ENCODE measurements at places on chromosomes 2 and 18.

GRCh38 chr2:121608367-121608766 lies 40.9 kb downstream of the CLASP1 start:
- no peak for DNase-seq

DNA sequence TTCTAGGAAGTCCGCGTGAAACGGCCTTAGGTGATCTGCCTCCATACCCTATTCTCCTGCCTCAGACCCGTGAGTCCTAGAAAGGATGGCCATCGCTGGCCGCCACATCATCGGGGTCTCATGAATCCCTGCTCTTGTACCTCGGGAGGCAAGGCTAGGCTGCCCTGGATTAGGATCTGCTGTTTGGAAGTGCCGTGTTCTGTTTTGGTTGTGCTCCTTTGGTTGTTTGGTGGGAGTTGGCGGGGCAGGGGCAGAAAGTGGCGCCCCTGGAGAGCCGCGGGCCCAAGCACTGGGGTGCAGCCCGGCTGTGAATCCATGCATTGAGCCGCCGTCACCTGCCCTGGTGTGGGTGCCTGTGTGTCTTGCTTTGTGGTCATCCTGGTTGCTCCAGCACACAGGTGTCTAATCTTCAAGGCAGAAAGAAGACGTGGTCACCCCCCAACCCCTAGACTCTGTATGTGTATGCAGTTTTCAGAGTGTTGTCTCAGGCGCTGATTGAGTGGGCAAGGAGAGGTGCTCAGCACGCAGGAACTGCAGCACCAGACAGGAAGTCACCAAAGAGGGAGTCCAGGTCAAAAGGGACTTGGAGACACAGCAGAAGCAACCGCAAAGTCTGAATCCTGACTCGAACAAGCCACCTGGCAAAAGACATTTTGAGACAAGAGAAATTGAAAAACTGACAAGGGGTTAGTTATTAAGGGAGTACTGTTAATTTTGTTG lies 80.0 kb upstream of the LDLRAD4 start:
- DNase-seq = no peak

- peak; percentile 95 for DNase-seq
Measured at GRCh38 chr2:69138793-69139459, 125.9 kb downstream of the ANTXR1 start.

DNA sequence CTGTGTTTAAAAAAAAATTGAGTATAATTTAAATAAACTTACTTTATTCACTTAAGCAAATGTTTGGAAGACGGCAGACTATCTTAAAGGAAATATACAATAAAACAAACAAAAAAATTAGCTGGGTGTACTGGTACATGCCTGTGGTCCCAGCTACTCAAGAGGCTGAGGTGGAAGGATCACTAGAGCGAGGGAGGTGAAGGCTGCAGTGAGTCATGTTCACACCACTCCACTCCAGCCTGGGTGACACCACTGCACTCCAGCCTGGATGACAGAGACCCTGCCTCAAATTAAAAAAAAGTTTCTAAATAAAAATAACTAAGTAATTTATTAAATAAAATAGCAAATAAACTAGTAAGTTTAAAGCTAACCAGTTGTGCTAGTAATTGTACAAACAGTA lies 7.5 kb downstream of the PUM2 start:
- DNase-seq = peak; percentile 37

GRCh38 chr2:68755071-68755470 lies 20.5 kb downstream of the ARHGAP25 start:
- DNase-seq = no peak

- DNase-seq = no peak
Measured at GRCh38 chr2:20676353-20677215, 9.6 kb downstream of the GDF7 start.

DNA sequence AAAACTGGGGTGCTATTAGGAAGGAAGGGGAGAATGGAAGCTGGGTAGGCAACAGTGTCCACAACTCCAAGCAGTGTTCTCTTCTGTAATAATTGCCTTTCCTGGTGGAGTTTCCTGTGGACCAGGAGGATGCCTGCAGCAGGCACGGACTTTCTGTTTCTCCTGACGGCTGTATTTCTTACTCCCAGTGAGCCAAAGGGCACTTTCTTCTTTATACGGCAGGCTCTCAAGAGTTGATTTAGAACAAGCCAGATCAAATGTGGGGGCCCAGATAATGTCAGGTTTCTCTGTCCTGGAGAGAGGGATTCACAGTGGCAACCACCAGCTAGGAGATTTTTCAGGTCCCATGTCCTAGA lies 13.0 kb upstream of the PROC start:
- no peak for DNase-seq

DNA sequence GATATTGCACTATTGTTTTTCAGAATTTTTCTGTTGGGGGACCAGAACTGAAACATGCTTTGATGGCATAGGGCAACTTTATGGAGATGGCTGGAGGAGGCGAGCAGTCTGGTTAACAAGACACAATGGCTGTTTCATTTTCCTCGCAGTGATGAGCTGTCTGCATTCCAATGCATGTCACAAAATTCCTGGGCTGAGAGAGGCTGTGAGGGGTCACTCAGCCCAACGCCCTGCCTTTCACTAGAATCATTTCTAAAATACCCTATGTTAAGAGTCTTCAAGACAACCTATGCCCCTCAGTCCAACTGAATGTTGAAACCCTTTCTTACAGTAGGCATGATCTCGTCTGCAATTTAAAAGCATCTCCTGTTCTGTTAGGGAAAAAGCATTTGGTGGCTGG lies 1090.0 kb downstream of the BCL11A start:
- DNase-seq = no peak

- no peak for DNase-seq
Measured at GRCh38 chr2:229240984-229241491, 30.0 kb downstream of the PID1 start.

DNA sequence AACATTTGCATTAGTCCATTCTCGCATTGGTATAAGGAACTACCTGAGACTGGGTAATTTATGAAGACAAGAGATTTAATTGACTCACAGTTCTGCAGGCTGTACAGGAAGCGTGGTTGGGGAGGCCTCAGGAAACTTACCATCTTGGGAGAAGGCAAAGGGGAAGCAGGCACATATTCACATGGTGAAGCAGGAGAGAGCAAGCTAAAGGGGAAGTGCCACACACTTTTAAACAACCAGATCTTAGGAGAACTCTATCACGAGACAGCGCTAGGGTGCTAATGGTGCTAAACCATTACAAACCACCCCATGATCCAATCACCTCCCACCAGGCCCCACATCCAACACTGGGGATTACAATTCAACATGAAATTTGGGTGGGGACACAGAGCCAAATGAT lies 201.7 kb upstream of the MGAT5 start:
- DNase-seq = no peak

DNA sequence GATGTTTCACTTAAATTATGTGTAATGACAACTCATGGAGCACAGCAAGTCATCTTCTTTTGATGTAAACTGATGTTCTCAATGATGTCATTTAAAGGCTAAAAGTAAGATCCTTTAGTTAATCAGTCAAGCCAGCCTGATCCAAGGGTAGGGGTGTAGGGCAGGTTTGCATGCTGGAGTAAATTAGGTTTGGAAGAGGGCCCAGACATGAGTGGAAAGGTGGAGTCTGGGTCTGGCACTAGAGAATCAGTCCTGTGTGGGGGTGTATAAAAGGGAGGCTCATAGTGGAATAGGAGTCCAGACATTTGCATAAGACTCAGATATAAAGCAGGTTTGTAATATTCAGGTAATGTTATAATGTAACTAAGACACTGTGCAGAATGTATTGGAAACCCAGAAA lies 88.8 kb upstream of the NYAP2 start:
- DNase-seq = no peak

GRCh38 chr2:25055376-25055920 lies 13.6 kb downstream of the EFR3B start:
- DNase-seq = no peak

DNA sequence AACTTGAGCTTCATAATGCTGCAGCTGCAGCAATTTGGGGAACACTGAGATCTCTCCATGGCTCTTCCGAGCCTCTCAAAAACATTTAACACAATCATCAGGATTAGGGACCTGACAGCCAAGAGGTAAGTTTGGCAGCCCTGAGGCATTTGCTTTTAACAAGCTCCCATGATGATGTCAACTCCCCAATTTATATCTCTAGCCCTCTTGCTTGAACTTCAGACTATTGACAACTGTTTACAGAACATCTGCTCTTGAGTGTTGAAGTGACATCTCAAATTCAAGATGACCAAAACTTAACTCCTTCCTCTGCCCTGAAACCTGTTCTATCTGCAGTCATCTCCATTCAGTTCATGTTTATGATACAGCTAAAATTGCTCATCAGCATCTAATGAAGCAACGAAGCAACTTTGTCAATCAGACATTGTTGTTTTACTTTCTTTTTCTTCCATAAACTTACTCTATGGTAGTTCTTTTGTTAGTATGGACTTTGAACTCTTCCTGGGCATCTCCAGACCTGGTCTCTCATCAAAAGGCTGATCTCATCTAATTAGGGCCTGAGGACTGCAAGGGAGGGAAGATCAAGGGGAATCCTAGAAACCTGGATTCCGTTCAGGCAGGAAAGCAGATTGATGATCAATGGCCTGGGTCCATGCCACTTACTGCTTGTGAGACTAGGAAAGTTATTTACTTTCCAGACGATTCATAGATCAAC lies 48.1 kb downstream of the SEMA4F start:
- DNase-seq = no peak

GRCh38 chr2:29723255-29724001 lies 198.0 kb downstream of the ALK start:
- DNase-seq = no peak

DNA sequence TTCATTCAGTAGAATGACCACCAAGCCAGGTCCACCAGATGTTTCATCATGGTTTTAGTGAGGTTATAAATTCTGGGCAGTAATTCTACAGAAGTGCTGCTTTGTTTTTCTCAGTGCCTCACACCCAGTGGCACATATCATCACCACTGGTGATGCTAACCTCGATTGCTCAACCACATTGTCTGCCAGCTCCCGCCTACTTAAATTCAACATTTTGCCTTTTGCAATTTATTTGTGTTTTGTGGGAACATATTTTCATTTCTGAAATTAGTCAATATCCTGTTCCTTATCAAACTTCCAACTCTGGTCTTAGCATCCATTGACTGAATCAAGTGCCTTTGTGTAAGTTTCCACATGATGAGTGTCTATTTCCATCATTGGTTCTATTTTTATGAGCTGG lies 62.3 kb upstream of the TMEM178A start:
- DNase-seq = peak; percentile 77

GRCh38 chr2:42622943-42623676 lies 54.7 kb downstream of the MTA3 start:
- DNase-seq = no peak

- no peak for DNase-seq
Measured at GRCh38 chr2:70116936-70117552, 29.8 kb downstream of the PCBP1 start.

DNA sequence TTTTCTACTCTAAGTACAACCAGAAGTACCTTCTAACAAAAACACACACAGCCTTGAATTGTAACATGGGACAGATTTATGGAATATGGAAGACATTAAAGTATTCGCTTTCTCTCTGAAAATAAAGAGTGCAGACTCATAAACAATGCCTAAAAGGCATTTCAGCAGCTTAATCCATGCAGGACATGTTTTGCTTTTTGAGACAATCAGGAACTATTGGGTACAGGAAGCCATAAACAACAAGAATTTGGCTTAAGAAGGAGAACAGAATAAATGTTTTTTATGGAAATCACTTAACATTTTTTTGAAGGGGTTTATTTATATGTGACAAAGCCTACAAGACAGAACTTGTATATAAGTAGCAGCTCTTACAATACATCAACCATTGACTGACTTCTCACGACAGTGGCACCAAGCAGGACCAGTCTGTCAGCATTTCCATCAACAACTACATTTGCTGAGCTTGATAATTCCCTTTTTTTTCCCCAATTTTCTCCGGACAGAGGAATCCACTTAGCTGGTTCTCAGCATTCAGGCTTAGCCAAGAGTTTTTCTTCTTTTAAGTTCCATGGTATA lies 140.1 kb downstream of the EXOC6B start:
- DNase-seq = no peak

DNA sequence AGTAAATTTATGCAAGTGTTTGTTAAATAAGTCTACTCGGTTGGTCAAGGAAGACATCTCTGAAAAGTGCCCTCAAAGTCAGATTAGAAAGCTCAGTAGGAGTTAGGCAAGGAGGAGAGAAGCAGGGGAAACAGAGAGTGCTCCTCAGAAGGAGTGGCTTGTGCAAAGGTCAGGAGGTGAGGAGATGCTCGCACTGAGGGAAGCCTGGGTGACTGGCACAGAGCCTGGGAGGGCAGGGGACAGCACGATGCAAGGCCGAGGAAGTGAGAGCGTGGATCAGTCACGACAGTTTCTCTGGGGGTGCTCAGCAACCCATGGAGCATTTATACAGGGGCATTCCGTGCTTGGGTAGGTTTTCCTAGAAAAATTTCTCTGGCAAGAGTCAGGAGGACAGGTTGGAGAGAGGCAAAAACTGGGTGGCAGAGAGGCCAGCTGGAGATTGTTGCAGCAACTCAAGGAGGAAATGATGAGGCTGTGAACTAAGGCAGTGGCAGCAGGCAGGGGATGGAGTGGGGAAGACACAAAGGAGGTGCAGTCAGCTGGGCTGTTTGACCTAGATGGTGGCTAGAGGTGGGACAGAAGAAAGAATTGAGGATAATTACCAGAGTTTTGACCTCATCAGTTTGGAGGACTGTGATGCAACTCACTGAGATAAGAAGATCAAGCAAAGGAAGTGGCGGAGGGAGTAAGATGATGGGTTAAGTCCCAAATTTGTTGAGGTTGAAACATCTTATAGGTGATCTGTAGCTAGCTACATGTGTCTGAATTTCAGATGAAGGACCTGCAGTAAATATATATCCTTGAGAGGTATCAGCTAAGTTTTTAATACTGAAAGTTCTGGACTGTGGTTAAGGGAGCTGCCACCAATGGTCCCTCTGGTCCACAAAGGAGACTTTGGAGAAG lies 52.4 kb downstream of the BCL2 start:
- DNase-seq = no peak

- peak; percentile 55 for DNase-seq
Measured at GRCh38 chr2:36287363-36288275, 68.0 kb upstream of the CRIM1 start.

DNA sequence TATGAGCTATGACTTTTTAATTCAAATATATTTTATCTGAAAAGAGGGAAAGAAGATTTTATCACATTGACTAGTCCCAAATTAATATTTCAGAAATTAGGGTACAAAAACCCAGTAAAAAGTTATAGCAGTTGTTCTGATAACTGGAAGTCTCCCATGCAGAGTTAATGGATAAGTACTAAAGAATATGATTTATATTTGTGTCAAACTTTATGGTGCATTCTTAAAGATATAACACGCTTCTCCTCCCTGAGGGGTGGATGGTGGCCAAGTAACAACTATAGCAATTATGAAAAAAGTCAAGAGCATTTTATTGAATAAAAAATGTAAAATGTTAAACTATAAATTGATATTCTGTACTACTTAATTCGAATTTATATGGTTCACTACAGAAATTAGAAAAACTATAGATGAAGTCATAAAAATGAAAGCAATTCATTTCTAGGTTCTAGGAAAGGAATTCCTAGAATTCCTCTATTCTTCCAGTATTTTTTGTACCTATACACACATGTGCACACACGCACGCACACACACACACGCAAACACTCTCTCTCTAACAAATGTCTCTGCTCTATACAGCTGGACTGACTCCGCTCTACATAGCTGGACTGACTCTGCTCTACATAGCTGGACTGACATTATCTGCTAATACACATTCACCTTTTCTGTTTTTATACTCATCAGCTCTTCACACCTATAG lies 111.3 kb downstream of the PRELID3A start:
- DNase-seq = no peak

Data from NCI-H226 (cell line).